ENCODE measurements at places on chromosomes 6 and 20. TPM values are rescaled to one million over a fixed set of nuclear protein-coding genes. Genes with fewer than 3 reads are reported as not detected.

Gene GTSF1L
- total RNA-seq = not detected

Gene MCM9
- total RNA-seq = 22.8 TPM

Gene PRR18
- total RNA-seq = not detected

GRCh38 chr6:87716928-87717614 lies 15.0 kb upstream of the AKIRIN2 start:
- no peak for DNase-seq

- DNase-seq = no peak
Measured at GRCh38 chr6:2534406-2535042, 216.2 kb downstream of the MYLK4 start.

DNA sequence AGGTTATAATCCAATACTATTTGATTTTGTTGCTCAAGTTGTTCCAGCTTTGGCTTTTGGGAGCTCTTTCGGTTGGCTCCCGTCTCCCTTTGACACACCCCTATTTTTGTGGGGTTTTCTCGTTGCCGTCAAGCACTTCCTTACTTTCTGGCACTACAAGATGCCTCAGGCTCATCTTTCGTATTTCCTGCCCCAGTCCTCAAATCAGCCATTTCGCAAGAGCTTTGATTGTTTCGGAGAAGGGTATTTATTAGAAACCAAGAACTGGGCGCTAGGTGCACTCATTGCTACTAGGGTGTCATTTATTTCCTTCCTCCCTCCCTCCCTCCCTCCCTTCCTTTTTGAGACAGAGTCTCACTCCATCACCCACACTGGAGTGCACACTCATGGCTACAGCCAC lies 13.3 kb upstream of the SOX12 start:
- DNase-seq = no peak

GRCh38 chr6:125983246-125983945 lies 2.9 kb upstream of the TRMT11 start:
- no peak for DNase-seq
